ENCODE measurements at places on chromosomes 3 and 15. TPM values are rescaled to one million over a fixed set of nuclear protein-coding genes. Genes with fewer than 3 reads are reported as not detected.
A peak's percentile ranks its signal among the peaks of the same experiment; 100 is the strongest.

Gene PTX3
- total RNA-seq: 20.1 TPM

Gene ADAMTS9
- 0.22 TPM for total RNA-seq

- peaks cover 53% of the 10 kb centered on the region for H3K4me1 ChIP-seq
- peaks cover 20% of the 10 kb centered on the region for H3K36me3 ChIP-seq
- no peaks in the 10 kb centered on the region for H3K27me3 ChIP-seq
These were observed 39.8 kb downstream of the CCDC12 start for GRCh38 chr3:46936733-46937250.

- H3K4me3 ChIP-seq: peak overlapping the region; percentile 4
- DNase-seq: peak; percentile 74
- peaks cover 61% of the 10 kb centered on the region for H3K4me1 ChIP-seq
- peaks cover 16% of the 10 kb centered on the region for H3K36me3 ChIP-seq
- peak overlapping the region; percentile 70 for H3K27ac ChIP-seq
These were observed 7.4 kb upstream of the FGF7 start for GRCh38 chr15:49415638-49416037.

DNA sequence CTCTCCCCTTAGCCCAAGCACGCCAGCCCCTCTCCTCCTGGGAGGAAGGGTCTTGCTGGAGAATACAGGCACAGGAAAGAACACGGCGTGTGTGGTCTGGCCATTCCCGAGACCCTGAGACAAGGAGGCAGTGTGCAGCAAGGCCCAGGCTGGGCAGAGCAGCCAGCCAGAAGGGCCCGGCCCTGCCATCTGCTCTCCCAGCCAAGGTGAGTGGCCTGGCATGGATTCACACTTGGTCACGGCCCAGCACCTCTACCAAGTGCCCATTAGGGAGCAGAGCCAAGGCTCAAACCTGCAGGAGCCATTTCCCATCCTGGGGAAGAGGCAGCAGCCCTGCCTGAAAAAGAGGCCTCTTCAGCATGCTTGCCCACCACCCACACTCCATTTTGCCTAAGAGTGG, 28.6 kb downstream of the MEGF11 start:
- no peak for DNase-seq
- no peaks in the 10 kb centered on the region for H3K4me1 ChIP-seq
- no peak overlapping the region for H3K4me3 ChIP-seq
- no peaks in the 10 kb centered on the region for H3K36me3 ChIP-seq
- H3K27ac ChIP-seq: no peak overlapping the region

DNA sequence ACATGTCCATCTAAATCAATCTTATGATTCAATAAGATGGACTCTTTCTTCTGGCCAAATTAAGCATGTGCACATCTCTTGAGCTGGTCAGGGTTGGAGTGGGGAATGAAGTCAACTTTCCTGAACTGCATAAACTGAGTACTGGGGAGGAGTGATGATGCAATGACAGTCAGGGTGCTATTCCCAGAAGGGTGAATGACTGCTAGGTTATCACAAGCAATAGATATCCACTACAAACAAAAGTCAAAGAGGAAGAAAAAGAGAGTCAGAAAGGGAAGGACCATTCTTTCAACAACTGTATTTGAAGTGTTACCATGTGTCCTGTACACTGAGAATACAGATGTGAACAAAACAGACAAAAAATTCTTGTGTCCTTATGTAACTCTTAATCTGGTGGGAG, 70.0 kb downstream of the ALCAM start:
- H3K4me1 ChIP-seq: peaks cover 65% of the 10 kb centered on the region
- H3K27me3 ChIP-seq: peaks cover 2% of the 10 kb centered on the region
- no peak for DNase-seq
- peak overlapping the region; percentile 13 for H3K27ac ChIP-seq
- peaks cover 37% of the 10 kb centered on the region for H3K36me3 ChIP-seq
- H3K4me3 ChIP-seq: no peak overlapping the region

DNA sequence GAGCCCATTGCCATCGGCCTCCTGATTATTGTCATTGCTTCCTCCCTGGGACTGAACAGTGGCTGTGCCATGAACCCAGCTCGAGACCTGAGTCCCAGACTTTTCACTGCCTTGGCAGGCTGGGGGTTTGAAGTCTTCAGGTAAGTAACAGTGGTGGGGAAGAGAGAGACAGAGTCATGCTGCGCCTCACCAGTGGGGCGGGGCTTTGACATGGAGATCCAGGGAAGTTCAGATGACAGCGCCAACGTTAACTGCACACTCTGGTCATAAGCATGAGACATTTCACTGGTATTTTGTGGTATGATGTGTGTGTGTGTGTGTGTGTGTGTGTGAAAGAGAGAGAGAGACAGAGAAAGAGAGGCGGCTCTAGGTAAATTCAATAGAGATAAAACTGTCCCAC, 41.0 kb downstream of the AQP9 start:
- no peaks in the 10 kb centered on the region for H3K36me3 ChIP-seq
- H3K4me3 ChIP-seq: no peak overlapping the region
- H3K4me1 ChIP-seq: peaks cover 13% of the 10 kb centered on the region
- no peak for DNase-seq
- H3K27ac ChIP-seq: no peak overlapping the region
- H3K27me3 ChIP-seq: peaks cover 33% of the 10 kb centered on the region

Gene TGM5
- total RNA-seq: not detected

DNA sequence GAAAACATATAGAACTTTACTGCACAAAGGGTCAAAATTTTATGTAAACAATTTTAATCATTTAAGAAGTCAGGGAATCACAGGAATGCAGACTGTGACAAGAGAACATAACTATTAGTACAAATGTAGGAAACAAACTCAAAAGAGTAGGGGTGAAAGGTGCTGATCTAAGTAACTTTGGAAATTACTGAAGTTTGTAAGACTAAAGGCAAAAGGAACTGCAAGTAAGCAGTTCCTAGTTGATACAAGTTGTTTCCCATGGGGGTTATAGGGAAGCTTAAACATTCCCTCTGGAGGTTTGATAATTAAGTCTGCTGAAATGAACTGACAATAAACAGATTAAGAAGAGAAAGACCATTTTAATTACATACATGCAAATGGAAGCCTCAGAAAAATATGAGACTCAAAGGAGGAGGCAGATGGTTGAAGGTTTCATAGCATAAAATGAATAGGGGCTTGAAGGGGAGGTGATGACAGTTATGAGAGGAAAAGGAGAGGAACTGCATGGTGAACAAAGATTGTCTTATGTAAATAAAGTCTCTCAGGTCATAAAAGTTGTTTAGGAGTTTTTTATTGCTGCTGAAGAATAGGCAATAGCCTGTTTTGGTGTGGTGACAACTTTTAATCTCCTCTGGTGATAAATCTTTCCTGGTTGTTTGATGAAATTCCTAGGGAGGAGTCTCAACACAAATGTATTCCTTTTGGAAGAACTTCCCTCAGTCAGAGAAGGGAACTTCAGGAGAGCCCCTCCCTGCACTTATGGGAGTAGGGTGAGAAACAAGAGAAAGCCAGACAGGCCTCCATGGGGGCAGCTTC, 17.1 kb downstream of the SETMAR start:
- peaks cover 29% of the 10 kb centered on the region for H3K4me1 ChIP-seq
- no peak for DNase-seq

Data from HFFc6 (cell line).